ENCODE measurements at places on chromosomes 7 and 10.

GRCh38 chr7:37211097-37211880 is 237.4 kb downstream of the ELMO1 start:
- DNase-seq, result no peak

DNA sequence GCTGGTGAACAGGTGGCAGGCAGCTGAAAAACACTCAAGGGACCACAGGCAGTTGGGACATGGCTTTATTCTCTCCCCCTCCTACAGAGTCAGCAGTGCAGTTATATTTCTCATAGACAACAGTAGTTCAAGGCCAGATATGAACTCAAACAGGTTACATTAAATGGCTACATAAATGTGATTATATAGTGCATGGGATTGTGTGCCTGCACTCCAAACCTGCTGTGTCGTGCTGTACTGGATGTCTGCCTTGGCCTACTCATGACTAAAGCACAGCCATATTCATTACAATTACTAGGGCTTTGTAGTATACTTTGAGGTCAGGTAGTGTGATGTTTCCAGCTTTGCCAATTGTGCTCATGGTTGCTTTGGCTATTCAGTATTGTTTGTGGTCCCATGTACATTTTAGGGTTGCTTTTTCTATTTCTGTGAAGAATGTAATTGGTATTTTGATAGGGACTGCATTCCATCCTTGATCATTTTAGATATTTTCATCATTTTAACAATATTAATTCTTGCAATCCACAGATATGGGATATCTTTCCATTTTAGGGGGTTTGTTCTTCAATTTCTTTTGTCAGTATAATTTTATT is 393.6 kb downstream of the CNTNAP2 start:
- no peak for DNase-seq

- no peak for DNase-seq
Measured at GRCh38 chr10:75121322-75121721, 9.9 kb downstream of the SAMD8 start.

DNA sequence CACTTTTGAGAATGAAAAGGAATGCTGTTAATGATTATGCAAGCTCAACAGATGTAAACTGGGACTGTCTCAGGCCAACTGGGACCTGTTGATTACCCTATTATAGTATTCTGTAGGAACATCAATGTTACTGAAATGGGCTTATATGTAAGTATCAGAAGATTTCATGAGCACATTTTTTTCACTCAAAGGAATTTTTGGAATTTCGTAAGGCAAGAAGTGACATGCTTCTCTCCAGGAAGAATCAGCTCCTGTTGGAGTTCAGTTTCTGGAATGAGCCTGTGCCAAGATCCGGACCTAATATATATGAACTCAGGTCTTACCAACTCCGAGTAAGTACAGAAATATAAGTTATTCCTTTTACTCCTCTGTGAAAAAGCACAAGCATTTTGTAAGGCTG is 19.2 kb downstream of the NIPSNAP2 start:
- DNase-seq, result no peak

DNA sequence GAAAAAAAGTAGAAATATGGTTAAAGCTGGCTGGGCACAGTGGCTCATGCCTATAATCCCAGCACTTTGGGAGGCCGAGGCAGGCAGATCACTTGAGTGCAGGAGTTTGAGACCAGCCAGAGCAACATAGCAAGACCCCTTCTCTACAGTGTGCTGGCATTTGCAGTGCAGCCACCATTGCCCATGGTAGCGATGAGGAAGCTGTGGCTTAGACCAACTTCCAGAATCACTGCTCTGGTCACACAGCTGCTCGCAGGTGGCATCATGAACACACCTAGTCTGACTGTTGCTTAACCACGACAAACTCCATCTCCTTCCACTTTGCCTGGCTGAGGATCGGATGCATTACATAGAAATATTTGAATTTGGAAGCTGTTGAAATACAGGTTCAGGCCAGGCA is 137.1 kb downstream of the CUX1 start:
- no peak for DNase-seq

- DNase-seq, result no peak
Measured at GRCh38 chr10:85784792-85785191, 581.8 kb downstream of the GRID1 start.

DNA sequence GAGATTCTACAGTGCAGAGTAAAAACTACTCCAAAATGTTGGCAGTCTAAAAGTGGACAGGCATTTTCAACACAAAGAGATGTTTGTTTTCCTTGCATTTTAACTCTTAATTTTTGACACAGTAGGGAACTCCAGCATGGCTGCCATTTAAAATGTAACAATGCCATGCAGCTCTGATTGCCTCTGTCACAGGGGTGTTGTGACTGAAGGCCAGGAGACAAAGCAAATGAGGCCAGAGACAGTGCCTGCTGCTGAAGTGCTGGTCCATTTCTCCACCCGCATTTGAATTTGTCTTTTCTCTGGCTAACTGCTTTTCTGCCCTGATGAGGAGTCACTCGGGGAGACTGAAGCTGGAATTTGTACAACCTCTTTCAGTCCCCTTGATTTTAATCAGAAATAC is 710.6 kb upstream of the GALNT17 start:
- DNase-seq, result no peak

DNA sequence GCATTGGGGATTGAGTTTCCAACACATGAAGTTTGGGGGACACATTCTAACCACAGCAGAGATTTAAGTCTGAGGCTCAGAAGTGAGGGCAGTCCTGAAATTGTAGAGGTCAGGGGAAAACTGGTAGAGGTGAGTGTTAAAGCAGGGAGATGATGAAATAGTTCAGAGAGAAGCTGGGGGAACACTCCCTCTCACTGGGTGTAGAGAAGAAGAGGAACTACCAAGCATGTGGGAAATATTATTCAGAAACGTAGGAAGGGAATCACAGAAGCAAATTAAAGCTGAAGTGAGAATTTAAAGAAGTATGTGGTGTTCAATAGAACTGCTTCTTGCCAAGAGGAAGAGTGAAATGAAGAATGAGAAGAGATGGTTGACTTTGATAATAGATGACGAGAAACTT is 121.5 kb upstream of the FAM3C start:
- no peak for DNase-seq

DNA sequence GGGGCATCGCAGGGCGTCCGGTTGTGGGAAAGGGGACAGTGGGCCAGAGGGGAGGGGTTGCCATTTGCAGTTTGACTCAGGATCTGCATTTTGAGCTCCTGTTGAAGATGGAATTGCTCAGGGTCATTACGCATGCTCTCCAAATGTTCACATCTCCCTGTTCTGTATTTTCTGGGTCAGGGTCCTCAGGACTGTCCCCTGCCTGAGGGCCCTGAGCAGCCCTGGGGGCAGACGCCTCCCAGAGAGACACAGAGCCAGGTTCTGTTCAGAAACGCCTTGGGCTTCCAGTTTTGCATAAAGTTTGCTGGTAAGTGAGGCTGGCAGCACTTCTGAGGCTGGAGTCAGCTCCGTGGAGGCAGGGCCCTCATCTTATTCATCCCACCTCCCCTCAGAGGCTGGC is 34.1 kb upstream of the NUB1 start:
- DNase-seq, result no peak

- no peak for DNase-seq
Measured at GRCh38 chr7:33558549-33559323, 346.6 kb upstream of the BMPER start.

GRCh38 chr10:82889728-82890127 is 1014.7 kb downstream of the NRG3 start:
- no peak for DNase-seq

DNA sequence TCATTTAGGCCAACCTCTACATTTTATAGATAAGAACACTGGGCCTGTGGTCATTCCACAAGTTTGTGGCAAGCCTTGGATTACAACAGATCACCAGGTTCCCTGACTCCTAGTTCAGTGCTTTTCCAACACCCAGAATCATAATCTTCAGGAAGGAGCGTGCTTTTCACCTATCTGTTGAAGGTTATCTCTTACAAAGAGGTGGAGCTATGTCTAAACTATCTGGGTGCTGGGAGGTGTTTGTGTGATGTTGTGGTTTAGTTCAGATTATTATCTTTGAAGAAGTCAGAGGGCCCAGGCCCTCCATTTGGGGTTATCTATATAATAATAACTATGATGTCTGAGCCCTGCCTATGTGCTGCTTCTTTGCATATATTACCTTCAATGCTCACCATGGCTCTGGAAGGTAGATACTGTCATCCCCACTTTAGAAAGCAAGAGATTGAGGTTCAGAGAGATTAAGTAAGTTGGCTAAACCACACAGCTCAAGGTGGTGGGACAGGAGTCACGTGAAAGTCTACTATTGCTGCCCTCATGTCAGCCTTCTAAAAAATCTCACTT is 24.0 kb downstream of the IL2RA start:
- no peak for DNase-seq

DNA sequence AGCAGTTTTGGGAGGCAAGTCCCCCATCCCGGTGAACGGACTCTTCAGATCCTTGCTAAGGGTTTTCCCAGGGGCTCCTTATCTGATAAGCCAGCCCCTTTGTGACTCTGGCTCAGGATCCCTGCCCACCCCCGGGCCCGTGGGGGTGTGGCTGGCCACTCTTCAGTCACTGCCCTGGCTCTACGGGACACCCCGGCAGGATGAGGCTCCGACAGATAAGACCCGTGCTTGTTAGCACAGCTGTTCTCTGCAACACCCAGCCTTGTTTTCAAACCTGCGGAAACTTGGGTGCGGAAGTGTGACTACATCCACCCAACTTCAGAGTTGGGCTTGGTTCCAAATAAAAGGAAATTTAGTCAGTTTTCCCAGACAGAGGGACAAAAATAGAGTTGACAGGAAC is 66.7 kb upstream of the PODXL start:
- no peak for DNase-seq

DNA sequence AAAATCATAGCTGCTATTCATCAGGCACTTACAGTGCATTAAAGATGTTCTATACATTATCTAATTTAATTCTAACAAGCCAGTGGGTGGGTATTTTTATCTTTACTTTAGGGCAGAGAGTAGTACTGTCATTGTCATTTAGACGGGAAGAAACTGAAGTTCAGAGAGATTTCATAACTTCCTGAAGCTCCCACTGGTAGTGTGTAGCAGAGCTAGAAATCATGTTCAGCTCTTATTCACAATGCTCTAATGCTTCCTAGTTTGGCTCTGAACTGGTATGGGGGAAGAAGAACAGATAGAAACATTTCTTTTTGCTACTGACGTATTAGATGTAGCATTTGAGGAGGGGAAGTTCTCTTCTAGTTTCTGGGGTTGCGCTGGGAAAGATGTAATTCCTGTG is 116.7 kb downstream of the CYP26A1 start:
- DNase-seq, result no peak

DNA sequence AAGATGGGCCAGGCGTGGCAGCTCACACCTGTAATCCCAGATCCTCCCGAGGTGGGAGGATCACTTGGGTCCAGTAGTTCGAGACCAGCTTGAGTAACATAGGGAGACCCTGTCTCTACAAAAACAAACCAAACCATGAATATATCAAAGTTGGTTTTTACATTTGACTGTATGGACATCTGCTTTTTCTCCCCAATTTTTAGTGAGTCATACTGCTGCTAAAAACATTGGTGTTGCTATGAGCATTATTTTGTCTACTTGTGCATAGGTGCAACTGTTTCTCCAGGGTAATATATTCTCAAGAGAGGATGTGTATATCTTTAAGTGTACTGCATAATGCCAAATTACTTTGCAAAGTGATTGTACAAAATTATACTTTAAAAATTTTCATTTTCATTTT is 769 bp upstream of the TMEM248 start:
- DNase-seq, result no peak

DNA sequence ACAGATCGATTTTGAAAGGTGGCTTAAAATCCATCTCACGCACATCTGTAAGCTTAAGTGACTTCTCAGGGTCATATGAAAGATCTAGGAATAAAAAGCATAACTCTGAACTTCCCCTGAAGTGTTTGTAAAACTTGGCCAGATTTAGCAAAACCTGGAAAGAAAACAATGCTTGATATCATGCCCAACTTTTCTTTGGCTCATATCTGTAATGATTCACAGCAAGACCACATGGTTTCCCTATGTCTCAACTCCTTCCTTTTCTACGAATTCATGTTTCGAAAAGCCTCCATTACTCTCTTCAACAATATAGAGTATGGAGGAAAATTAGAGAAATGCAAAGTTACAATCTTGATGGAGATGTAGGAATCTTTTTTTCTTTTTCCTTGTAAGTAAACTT is 20.1 kb upstream of the CABCOCO1 start:
- no peak for DNase-seq

DNA sequence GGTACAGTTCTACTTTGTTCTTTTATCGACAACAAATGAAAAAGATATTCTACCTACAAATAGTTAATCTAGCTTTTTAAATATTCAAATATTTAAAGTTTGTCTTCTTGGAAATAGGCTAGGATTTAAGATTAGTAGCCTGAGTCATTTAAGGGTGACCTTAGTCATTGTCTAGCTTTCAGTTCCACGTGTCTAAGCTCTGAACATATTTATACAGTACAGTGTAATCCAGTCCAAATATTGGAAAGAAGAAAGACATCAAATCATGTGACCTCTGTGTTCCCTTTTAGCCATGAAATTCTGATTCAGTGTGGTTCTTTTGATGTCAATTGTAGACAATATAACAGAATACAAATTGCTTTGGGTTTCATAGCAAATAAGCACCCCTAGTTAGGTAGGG is 121.1 kb downstream of the MALRD1 start:
- DNase-seq, result no peak

GRCh38 chr10:63008491-63008890 is 124.6 kb upstream of the NRBF2 start:
- no peak for DNase-seq

DNA sequence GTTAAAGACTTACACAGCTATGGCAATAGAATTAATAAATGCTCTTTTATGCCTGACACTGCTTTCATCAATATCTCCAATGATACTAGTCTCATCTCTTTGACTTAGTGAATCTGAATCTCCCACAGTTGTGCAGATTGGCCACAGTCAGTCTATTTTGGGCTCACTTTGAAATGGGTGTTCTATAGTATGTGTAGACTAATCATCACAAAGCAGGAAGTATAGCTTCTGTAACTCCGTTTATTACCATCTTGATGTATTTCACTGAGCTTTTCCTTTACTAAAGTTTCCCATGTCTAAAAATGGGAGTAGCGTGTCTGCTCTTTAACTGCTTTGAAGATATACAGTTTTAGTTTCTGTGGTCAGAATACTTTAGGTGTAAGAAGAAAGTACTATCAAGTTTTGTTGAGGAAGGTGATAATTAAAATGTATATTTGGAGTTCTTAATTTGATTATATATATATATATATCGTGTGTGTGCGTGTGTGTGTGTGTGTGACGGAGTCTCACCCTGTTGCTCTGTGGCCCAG is 70.1 kb downstream of the ST7 start:
- DNase-seq, result no peak

- DNase-seq, result no peak
Measured at GRCh38 chr7:134771889-134772288, 7.5 kb upstream of the CALD1 start.
